ENCODE measurements at places on chromosomes 3 and 15.

DNA sequence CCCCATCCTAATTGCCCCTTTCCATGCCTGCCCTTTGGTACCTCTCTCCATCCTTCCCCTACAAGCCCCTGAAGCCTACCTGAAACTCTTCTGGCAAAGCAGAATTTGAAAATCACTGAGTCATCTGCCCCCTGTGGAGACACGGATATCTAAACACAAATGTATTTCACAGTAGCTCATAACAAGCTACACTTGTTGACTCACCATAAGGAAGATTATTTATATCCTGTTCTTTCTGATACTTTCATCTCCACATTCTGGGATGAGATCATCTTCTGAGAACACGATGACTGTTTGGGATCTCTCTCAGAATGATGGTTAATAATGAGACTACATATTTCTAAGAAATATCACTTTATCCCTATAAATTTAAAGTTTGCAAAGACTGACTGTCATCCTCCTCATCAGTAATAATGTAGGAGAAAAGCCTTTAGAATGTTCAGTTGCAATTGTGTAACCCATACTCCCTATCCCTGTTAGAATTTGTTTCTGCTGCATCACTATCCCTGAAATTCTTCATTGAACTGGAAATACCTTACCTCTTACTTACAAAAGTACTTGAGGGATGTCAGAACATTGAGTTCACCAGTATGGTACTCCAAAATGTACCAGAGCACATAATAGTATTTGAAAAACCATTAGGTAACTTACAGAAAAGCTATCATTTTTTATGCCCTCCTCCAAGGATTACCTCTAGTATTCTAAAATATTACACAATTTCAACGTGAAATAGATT is 116.1 kb upstream of the IL12A start:
- no peak for DNase-seq

- no peak for DNase-seq
These were observed 343.2 kb upstream of the ADAMTS9 start for GRCh38 chr3:65030847-65031463.

- no peak for DNase-seq
These were observed 73.0 kb downstream of the MGLL start for GRCh38 chr3:127749361-127749760.

GRCh38 chr3:18080198-18080689 is 337.8 kb upstream of the TBC1D5 start:
- no peak for DNase-seq

GRCh38 chr3:139746481-139746880 is 68.7 kb upstream of the NMNAT3 start:
- DNase-seq = no peak

GRCh38 chr3:194399874-194400411 is 877 bp upstream of the GP5 start:
- no peak for DNase-seq
